ENCODE measurements at places on chromosomes 6 and 20. TPM values are rescaled to one million over a fixed set of nuclear protein-coding genes. Genes with fewer than 3 reads are reported as not detected.
A peak's percentile ranks its signal among the peaks of the same experiment; 100 is the strongest.

VGLL2 gene
- not detected for total RNA-seq

PLCB4 gene
- total RNA-seq = 9.5 TPM

OPRM1 gene
- total RNA-seq = not detected

SNX9 gene
- total RNA-seq = 77.8 TPM

NKAIN2 gene
- not detected for total RNA-seq

TRIM26 gene
- 30.7 TPM for total RNA-seq

SPATS1 gene
- total RNA-seq = not detected

SCAND1 gene
- total RNA-seq = 66.6 TPM

GPR63 gene
- total RNA-seq = 0.11 TPM

IRAK1BP1 gene
- 4.6 TPM for total RNA-seq

DNA sequence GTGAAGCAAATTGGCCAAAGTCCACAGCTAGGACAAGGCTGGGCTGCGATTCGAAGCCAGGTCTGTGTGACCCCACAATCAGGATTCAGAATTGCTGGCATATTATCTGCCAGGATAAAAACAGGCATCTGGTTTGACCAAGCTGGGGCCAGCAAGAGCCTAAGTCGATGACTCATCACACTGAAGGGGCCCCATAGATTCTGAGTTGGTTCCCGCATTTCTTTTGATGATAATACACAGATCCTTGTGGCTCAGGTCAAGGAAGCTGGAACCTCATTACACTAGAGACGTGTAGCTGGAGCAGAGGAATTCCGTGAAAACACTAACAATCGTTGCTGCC lies 6.5 kb downstream of the KCNB1 start:
- no peak for DNase-seq

GRCh38 chr6:57432919-57433684 lies 115.7 kb downstream of the PRIM2 start:
- peak; percentile 13 for DNase-seq

GRCh38 chr20:49096203-49096730 lies 50.2 kb downstream of the CSE1L start:
- DNase-seq = no peak

- DNase-seq = peak; percentile 99
These were observed 80.8 kb upstream of the VSTM2L start for GRCh38 chr20:37822141-37822601.

DNA sequence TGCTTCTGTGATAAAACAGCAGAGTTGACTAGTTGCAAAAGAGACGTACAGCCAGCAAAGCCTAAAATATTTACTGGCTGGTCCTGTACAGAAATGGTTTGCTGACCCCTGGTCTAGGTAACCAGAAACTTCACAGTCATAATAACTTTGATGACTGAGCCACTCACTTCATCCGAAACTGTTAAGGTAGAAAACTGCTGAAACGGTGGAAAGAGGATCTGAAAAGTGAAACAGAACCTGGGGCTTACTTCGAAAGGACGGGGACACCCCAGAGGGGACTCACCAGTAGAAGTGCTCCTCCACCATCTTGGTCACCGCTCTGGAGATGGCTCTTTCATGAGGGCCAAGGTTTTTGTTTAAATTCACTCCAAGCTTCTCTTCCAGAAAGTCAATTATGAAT lies 16.4 kb downstream of the FAXC start:
- no peak for DNase-seq

GRCh38 chr6:56713254-56713672 lies 70.6 kb upstream of the DST start:
- DNase-seq = peak; percentile 93

DNA sequence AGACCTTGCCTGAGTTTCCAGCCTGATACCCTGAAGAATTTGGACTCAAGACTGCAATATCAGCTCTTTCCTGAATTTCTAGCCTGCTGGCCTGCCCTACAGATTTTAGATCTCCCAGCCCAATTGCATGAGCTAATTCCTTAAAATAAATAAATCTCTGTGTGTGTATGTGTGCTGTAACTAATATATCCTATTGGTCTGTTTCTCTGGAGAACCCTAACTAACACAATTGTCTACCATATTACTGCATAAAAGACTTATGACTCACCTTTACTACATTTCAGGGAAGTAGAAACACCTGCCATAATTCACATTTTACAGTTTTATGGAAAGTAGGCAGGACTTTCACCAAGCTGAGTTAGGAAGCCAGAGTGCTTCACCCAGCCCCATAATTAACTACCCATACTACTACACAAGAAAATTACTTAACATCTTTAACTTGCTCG lies 90.7 kb upstream of the BEND6 start:
- no peak for DNase-seq

DNA sequence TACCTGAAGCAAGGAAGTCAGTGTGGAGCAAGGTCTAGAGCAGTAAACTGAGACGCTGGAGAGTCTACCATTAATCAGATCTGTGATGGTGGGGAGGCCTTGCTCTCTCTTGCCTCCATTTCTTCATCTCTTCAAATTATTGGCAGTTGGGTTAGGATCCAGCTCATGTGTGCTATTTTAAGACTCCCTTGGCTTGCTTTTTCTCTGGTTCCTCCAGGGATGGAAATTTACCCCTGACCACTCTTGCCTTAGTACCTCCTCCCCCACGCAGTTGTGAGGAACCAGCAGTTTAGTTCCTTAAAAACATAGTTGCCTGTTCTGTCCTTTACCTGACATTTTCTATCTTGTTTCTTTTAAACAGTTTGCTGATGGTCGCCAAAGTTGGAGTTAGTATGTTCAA lies 7.4 kb downstream of the TMEM14C start:
- no peak for DNase-seq

DNA sequence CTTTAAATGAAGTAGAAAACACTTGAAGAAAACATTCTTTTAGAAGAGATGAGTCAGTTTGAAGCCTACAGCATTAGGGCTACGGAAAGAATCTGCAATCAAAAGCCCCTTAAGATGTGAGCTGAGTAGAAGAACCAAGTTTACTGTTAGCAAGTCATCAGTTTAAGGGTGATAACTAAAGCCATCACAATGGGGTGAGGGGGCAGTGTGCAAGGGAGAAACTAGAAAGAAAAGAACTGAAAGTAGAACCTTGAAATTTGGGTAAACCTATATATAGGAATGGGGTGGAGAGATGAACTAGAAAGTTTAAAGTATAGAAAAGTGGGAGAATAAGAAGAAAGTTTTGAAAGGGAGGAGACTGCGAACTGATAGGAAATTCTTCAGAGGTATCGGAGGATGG lies 212.9 kb downstream of the COL19A1 start:
- no peak for DNase-seq

DNA sequence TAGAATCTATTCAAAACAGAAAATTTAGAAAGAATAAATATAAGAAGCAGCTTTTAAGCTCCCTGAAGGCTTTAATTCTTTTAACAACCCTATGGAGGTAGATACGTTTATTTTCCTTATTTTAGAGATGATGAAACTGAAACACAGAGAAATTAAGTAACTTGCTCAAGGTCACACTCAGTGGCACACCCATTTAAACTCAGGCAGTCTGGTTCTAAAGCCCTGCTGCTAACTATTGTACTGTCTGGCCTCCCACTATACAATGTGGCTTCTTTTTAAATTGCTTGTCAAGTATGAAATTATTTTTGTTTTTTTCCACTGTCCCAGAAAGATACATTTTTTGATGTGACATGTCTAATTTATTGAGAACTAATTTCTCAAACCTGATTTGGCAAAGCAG lies 55.7 kb downstream of the FAM217A start:
- peak; percentile 41 for DNase-seq

GRCh38 chr6:33620158-33620855 lies 815 bp upstream of the ITPR3 start:
- peak; percentile 72 for DNase-seq

GRCh38 chr6:142184307-142184706 lies 37.2 kb downstream of the VTA1 start:
- DNase-seq = no peak

DNA sequence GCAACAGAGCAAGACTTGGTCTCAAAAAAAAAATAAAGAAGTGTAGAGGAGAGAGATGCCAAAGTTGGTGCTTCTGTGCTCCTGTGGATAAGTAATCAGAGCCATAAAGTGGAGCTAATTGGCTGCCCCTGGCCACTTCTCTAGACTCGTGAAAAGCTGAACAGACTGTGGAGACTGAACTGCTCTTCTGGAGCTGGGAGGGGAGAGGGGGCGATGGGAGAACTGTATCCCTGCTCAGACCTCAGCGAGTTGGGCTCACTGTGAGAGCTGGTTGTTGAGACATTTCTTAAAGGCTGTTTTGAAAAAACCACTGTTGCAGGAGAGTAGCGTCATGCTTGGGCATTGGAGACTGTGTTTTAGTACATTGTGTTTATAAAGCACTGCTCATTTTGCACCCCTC lies 125.7 kb downstream of the TCP11 start:
- DNase-seq = no peak

- no peak for DNase-seq
These were observed 339.4 kb downstream of the CDH26 start for GRCh38 chr20:60297649-60298048.

DNA sequence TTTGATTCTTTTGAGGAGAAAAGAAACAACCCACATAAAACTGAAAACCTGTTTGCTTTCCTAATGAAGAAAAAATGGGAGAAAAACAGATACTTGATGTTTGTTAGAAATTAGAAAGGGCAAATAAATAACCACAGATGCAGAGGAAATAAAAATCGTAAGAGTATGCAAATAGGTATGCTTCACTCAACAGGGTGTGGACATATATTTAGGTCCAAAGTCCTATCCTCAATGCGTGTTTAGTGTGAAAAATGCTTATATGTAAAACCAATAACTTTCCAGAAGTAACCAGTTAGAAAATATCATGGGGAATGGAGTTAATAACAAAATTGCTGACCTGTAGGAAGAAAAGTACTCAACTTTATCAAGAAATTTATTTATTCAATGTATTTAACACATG lies 135.7 kb downstream of the TOX2 start:
- no peak for DNase-seq

- no peak for DNase-seq
These were observed 119.2 kb upstream of the TMEM170B start for GRCh38 chr6:11418290-11418905.

- peak; percentile 64 for DNase-seq
These were observed 129.2 kb upstream of the PRND start for GRCh38 chr20:4592316-4593148.

DNA sequence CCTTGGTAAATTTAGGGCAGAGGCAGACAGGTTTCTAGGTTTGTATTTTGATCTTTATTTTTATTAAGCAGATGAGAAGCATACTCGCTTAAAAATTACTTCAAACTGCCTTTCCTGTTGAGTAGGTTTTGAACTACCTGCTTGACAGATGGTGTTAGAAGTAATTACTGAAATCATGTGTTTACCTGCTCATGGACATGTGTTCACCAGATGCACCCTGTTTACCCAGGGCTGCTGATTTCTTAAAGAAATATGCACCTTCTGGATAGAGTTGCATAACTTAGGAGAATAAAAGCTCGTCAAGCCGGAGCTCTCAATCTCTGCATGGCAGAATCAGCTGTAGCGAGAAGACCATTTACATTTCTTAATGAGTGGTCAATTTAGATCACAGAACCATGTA lies 165.1 kb downstream of the CDKAL1 start:
- no peak for DNase-seq

DNA sequence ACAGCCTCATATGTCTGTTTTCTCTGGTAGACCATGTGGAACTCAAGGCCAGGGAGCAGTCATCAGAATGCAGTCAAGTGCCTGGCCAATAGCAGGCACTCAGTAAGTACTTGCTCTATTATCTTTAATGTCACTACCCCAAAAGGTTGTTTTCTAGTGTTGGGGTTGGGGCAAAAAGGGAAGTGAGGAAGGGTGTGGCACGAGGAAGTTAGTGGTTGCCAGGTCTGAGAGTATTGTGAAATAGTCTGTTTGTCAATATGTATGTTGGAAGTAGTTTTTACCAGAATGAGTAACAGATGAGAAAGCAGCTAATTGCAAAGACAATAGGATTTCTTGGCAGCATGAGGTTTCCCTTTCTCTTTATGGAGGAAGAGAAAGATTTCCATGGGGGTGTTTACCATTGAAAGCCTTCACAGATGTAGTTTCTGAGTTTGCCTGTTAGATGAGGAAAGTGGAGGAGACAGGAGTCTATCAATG lies 59.5 kb upstream of the ARMH2 start:
- peak; percentile 70 for DNase-seq

DNA sequence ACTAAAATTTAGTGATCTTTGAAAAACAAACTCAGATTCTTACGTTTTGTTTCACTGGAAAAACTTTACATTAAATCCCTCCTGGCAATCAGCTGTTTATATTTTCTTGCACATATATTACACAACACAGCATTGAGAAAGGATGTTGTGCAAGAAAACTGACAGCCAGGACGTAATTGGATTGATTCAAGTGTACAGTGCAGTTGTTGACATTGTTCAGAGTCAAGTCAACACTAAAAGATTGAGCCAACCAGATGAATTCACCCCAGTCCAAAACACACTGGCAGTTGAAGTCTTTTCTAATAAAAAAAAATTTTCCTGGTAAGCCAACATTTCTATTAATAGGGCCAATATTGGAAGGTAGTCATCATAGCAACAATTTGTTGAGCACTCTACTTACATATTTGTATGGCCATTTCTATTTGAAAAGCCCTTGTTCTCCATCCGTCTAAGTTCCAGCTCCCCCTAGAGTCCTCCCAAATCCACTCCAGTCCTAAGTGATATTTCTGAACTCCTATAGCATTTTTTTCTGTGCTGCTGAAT lies 20.9 kb upstream of the VNN1 start:
- peak; percentile 51 for DNase-seq

DNA sequence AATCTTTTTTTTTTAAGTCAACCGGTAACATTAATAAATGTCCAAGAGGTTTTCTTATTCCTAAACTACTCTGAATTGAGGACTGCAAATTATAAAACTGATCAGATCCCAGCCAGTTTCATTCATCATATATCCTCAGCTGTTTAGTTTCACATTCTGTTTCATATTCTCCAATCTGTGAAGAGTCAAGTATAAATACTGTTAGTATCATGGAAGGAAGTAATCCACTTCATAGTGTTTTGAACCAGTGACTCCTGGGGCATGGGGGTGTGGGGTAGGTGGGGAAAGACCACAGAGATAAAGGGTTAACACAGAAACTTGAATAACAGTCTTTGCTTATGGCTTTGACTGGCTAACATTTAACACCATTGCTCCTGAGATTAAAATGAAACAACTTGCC lies 69.9 kb downstream of the FYN start:
- no peak for DNase-seq

GRCh38 chr6:111113336-111114086 lies 26.2 kb downstream of the SLC16A10 start:
- DNase-seq = peak; percentile 58

- DNase-seq = no peak
These were observed 46.0 kb downstream of the MAPK14 start for GRCh38 chr6:36073587-36073986.

- DNase-seq = peak; percentile 31
These were observed 979 bp upstream of the SOD2 start for GRCh38 chr6:159693894-159694545.

Measured in GM23248 (cell line).